SK-N-SH (cell line): ENCODE measurements at places on chromosomes 7 and 10. TPM values are rescaled to one million over a fixed set of nuclear protein-coding genes. Genes with fewer than 3 reads are reported as not detected.

GRCh38 chr7:127876393-127876792 lies 154.8 kb downstream of the LRRC4 start:
- no peak overlapping the region for H3K27ac ChIP-seq
- no peaks in the 10 kb centered on the region; the same call in 1 of the 2 replicates for H3K4me1 ChIP-seq
- H3K27me3 ChIP-seq: no peaks in the 10 kb centered on the region
- H3K36me3 ChIP-seq: no peaks in the 10 kb centered on the region

- H3K36me3 ChIP-seq: no peaks in the 10 kb centered on the region
- H3K27ac ChIP-seq: peak overlapping the region; percentile 77
- no peaks in the 10 kb centered on the region for H3K27me3 ChIP-seq
- no peak for DNase-seq
Measured at GRCh38 chr10:97024168-97025073, 161.3 kb downstream of the SLIT1 start.

DNA sequence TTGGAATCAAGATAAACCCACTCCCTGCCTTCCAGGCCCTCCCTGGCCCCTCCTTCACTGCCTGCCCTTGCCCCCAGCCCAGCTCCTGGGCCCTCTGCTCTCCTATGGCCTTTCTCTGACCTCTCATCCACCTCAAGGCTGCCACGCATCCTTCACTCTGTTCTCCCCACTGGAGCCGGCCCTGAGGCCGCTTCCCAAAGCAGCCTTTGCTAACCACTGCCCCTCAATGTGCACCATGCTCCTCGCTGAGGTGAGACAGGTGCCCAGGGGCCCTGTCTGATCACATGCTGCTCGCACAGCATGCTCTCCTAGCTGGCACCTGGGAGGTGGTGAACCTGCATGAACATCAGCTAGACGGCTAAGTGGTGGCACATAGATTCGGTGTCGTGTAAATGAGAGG lies 138.5 kb upstream of the RET start:
- no peak overlapping the region for H3K4me3 ChIP-seq
- H3K36me3 ChIP-seq: no peaks in the 10 kb centered on the region
- peak overlapping the region; percentile 4; the same call in 1 of the 2 replicates for H3K27ac ChIP-seq

DNA sequence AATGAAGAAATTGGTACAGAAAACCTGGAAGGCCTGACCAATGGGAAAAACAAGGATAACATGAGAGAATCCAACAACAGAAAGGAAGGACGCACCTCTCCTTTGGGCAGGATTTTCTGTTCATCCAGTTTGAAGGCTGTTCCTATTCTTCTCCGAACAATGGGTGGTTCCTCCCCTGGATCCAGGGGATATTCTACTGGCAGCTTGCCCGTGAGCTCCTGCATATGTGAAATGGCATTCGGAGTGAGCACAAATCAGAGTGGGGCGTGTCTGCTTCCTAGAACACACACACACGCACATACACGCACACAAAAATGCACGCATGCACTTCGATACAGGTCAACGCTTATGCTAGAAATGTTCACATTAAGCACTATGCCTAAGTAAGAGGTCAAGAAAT lies 83.5 kb downstream of the PRPF18 start:
- H3K4me3 ChIP-seq: no peak overlapping the region
- DNase-seq: no peak
- H3K27me3 ChIP-seq: no peaks in the 10 kb centered on the region
- H3K36me3 ChIP-seq: peaks cover 54% of the 10 kb centered on the region

- DNase-seq: no peak
- H3K27ac ChIP-seq: no peak overlapping the region
- peaks cover 45% of the 10 kb centered on the region for H3K4me1 ChIP-seq
- H3K36me3 ChIP-seq: no peaks in the 10 kb centered on the region
- no peak overlapping the region for H3K4me3 ChIP-seq
Measured at GRCh38 chr10:19918794-19919193, 102.6 kb downstream of the PLXDC2 start.

GRCh38 chr10:22332116-22332692 lies 11.3 kb downstream of the BMI1 start:
- no peak overlapping the region for H3K27ac ChIP-seq
- H3K4me3 ChIP-seq: no peak overlapping the region
- no peak for DNase-seq
- peaks cover 10% of the 10 kb centered on the region for H3K27me3 ChIP-seq
- H3K36me3 ChIP-seq: peaks cover 50% of the 10 kb centered on the region

DNA sequence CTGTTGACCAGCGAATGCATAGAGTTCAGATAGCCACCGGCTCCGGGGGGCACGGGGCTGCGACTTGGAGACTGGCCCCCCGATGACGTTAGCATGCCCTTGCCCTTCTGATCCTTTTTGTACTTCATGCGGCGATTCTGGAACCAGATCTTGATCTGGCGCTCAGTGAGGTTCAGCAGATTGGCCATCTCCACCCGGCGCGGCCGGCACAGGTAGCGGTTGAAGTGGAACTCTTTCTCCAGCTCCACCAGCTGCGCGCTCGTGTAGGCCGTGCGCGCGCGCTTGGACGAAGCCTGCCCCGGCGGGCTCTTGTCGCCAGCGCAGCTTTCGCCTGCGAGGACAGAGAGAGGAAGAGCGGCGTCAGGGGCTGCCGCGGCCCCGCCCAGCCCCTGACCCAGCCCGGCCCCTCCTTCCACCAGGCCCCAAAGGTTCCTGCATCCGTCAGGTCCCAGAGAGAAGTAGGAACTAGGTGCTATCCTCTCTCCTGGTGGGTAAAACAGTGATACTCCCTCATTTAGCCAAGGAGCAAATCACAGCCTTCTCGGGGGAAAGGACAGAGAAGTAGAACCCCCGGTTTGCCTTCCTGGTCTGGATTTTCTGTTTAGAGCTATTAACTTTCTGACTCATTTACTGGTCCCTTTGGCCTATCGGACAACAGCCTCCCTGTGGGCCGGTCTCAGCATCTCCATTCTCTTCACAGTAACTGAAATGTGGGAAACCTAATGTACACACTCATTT lies 6.1 kb upstream of the HOXA2 start:
- H3K27me3 ChIP-seq: peaks cover 99% of the 10 kb centered on the region
- no peak overlapping the region for H3K4me3 ChIP-seq
- H3K4me1 ChIP-seq: no peaks in the 10 kb centered on the region
- no peak for DNase-seq
- H3K36me3 ChIP-seq: no peaks in the 10 kb centered on the region

DNA sequence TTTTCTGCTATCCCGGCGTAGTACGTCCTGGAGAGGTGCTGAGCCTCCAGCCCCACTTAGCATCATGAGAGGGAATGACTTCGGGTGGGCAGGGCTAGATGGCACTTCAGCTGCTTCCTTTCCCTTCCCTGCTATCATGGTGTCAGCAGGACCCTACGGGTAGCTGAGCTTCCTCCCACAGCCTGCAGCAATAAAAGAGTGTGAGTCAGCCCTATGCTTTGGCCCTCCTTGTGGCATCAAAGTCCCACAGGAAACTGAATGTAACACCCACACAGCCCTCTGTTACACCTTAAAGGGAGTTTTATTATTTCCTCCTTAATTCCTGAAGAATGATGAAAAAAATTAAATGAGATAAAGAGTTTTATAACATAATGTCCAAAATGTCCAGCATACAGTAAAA lies 458.1 kb downstream of the RPS24 start:
- no peak for DNase-seq
- H3K27ac ChIP-seq: no peak overlapping the region
- H3K27me3 ChIP-seq: no peaks in the 10 kb centered on the region
- H3K4me1 ChIP-seq: no peaks in the 10 kb centered on the region
- no peaks in the 10 kb centered on the region for H3K36me3 ChIP-seq
- H3K4me3 ChIP-seq: no peak overlapping the region

DNA sequence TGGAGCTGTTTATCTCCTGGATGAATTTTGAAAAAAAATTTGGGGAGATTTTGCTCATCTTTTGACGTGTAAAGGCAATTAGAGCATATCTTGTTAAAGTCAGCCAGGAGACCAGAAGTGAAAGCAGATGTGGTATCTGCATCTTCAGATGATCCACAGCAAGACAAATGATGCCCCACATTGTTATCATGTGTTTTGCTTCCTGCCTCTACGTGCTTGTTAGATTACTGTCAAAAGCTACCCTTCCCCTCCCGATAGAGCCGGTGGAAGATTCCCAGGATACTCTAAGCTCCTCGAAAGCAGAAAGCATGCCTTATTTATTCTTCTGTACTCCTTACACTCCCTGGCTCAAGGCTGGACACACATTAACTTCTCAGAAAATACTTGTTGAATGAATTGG lies 12.9 kb downstream of the COL17A1 start:
- H3K4me1 ChIP-seq: peaks cover 9% of the 10 kb centered on the region; the same call in 1 of the 2 replicates
- no peak overlapping the region for H3K27ac ChIP-seq
- no peak overlapping the region for H3K4me3 ChIP-seq
- no peak for DNase-seq
- H3K27me3 ChIP-seq: no peaks in the 10 kb centered on the region

GRCh38 chr7:158740013-158740656 lies 35.5 kb upstream of the NCAPG2 start:
- H3K27ac ChIP-seq: no peak overlapping the region
- no peaks in the 10 kb centered on the region for H3K27me3 ChIP-seq
- no peak for DNase-seq
- H3K36me3 ChIP-seq: peaks cover 69% of the 10 kb centered on the region
- H3K4me3 ChIP-seq: no peak overlapping the region
- no peaks in the 10 kb centered on the region for H3K4me1 ChIP-seq

Gene VWDE
- 0.03 TPM in 1 of 2 replicates, not detected in the other for polyA plus RNA-seq

Gene GBF1
- 11.4 and 12.3 TPM in 2 replicates for polyA plus RNA-seq

Gene SLC18A3
- 1.7 TPM in 2 replicates for polyA plus RNA-seq

Gene CFAP46
- 3.9 and 4.9 TPM in 2 replicates for polyA plus RNA-seq

Gene KAZALD1
- 1.9 and 3.0 TPM in 2 replicates for polyA plus RNA-seq

Gene TMEM213
- not detected in 2 replicates for polyA plus RNA-seq
